ENCODE measurements at places on chromosomes 5 and 9.

DNA sequence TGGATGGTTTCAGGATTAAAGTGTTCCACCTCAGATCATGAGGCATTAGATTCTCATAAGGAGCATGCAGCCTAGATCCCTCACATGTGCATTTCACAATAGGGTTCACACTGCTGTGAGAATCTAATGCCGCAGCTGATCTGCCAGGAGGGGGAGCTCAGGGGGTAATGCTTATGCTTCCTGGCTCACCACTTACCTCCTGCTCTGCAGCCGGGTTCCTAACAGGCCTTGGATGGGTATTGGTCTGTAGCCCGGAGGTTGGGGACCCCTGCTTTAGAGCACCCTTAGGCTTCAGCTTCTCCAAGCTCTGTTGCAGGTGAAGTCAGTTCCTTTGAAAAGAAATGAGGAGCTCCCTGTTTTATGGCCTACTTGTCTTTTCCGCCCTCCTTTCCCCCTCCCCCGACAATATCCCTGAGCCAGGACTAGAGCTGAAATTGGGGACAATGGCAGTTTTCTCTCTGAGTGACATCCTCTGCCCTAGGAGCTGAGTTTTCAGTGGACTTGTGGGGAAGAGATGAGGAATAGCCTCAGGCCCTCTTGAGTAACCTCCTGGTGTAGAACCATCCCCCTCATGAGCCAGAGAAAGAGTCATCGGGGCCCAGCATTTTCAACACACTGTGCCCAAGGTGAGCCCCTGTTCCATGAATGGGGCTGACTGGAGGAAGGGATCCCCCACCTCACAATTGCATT is 16.2 kb upstream of the MAT2B start:
- no peak for DNase-seq

GRCh38 chr9:79129865-79130480 is 441.8 kb upstream of the TLE4 start:
- peak; percentile 12 for DNase-seq

DNA sequence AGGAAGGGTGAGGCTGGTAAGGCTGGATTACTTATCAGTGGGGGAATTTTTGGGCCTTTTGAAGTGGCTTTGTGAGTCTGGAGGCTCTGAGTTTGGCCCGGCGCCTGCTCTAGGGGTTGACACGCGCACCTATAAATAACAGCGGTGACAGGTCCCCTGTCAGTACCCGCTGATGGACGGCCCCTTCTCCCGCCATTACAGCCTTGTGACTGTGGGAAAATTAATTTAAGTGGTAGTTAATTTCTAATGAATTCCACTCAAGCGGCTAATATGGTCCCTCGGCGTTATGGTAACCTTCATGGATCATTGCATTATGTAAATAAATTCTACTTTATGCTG is 16.5 kb downstream of the MRPL36 start:
- DNase-seq: no peak

- DNase-seq: peak; percentile 17
Observed at GRCh38 chr5:127757576-127757975, 54.4 kb downstream of the CCDC192 start.

- DNase-seq: no peak
Observed at GRCh38 chr5:142283304-142283703, 41.5 kb downstream of the SPRY4 start.

GRCh38 chr9:2373648-2374047 is 247.9 kb upstream of the VLDLR start:
- no peak for DNase-seq

GRCh38 chr9:107016383-107016782 is 153.4 kb downstream of the ZNF462 start:
- DNase-seq: no peak

DNA sequence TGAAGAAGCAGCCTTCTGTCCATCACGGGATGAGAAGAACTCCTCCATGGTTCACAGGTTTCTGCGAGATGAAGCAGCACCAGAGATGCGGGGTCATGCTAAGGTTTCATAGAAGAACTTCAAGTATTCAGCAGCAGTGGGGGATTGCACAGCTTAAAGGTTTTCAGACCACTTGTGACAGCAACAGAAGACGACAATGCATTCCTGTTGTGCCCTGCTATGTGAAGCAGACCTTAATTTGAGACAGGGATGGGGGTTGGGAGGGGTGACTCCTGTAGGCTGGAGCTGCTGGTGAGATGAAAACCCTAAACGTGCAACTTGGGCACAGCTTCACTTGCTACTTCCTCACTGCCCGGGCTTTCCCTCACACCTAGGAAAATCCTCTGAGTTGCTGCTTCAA is 256.0 kb downstream of the SLIT3 start:
- no peak for DNase-seq

GRCh38 chr9:1055166-1055565 is 5.0 kb downstream of the DMRT2 start:
- DNase-seq: no peak

GRCh38 chr5:26024774-26025173 is 1013.6 kb downstream of the CDH9 start:
- no peak for DNase-seq

DNA sequence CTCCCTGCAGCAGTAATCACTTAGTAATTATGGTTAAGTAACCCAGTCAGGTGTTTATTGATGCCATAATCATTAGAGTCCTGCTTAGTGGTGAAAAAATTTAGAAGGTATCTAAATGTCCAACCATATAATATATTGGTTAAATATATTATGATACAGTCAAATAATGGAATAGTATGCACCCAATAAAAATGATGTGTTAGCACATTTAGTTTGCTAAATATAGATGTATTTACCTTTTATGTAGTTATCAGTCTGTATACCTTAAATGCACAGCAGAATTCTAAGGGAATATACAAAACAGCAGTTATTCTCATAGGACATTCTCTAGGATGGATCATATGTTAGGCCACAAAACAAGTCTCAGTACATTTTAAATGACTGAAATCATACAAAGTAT is 90.4 kb downstream of the PRKACG start:
- DNase-seq: no peak

GRCh38 chr5:76689321-76690036 is 26.4 kb upstream of the F2R start:
- no peak for DNase-seq

- DNase-seq: no peak
Observed at GRCh38 chr9:90070469-90070868, 465.7 kb downstream of the GADD45G start.

GRCh38 chr9:125376261-125377226 is 114.9 kb downstream of the GAPVD1 start:
- no peak for DNase-seq

DNA sequence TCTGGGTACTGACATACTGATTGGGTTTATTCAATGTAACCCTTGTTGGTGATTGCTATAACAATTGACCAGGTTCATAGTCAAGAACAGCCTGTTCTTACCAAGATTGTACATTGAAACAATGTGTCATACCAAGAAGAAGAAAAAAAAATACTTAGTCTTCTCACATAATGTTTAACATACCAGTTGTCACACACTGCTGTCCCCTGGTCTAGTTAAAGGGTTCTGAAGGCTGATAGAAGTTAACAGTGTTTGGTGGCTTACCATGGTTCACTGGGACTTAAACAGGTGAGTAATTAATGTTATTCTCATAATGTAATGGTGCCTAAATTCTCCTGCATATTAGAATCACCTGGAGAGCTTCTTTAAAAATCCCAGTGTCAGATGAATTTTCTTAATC is 18.5 kb upstream of the CDC42SE2 start:
- DNase-seq: no peak

GRCh38 chr9:93198117-93198837 is 14.3 kb downstream of the WNK2 start:
- no peak for DNase-seq

DNA sequence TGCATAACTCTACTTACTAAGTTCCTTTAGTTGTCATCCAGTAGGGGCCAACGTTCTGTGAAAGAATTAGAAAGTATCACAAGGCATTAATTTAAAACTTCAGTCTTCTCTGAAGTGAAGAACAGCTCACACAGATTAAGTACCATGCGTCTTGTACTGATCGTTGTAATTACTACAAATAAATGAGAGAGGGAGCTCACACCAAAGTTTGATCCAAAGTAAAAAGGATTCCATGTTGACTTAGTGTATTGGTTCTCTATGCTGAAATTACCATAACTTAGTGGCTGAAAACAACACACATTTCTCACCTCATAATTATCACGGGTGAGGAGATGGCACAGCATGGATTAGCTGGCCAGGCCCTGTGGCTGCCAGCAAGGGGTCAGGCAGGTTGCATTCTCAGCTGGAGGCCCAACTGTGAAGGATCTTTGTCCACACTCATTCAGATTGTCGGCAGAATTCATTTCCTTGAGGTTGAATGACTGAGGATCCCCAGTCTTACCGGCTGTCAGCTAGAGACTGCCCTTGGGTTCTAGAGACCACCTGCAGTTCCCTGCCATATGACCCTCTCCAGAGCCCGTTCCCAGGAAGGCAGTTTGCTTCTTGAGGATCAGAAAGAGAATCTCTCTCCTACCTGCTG is 169.1 kb downstream of the YTHDC2 start:
- no peak for DNase-seq

DNA sequence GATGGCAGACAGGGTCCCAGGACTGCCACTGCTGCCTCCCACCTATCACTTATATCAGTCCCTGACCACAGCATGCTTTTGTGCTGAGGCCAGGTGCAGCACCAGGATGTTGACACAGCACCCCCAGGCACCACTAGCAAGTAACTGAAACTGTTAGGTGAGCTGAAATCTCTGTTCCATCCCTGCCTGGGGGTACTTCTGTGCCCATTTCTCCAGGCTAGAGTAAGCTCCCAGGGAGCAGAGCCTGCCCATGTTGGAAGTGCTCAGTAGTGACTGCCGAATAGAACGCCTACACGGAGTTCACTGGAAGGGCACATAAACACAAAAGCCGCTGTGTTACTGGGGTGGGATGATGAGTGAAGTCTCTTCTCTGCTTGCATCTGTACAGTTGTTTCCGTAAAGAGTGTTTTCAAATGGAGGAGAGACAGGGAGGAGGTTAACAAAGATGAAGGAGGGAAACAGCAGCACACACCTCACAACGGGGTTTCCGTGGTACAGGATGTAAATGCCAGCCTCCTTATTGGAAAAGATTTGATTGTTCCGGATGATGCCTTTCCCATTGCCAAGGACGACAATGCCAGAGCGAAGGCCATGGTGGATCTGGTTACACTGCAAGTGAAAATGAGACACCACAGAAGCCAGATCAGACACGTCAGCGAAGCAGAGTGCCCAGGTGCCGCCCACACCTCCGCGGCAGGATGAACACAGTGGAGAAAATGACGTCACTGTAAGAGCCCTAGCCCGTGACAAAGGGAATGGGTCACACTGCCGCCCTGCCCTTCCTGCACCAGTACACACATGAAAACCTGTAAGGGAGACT is 43.1 kb downstream of the POLR1E start:
- peak; percentile 57 for DNase-seq

Data from CD4-positive, CD25-positive, alpha-beta regulatory T cell (primary cell).